RPMI7951 (cell line): ENCODE measurements at places on chromosomes 1 and 21. TPM values are rescaled to one million over a fixed set of nuclear protein-coding genes. Genes with fewer than 3 reads are reported as not detected.

The TMPRSS15 gene
- total RNA-seq: 2.0 and 3.6 TPM in 2 replicates

The BTBD19 gene
- 4.2 and 5.0 TPM in 2 replicates for total RNA-seq

The CTH gene
- total RNA-seq: 6.9 and 7.6 TPM in 2 replicates

The TFF1 gene
- total RNA-seq: not detected in 2 replicates

The ASPM gene
- 101 and 119 TPM in 2 replicates for total RNA-seq

The KIRREL1 gene
- total RNA-seq: 77.3 and 80.8 TPM in 2 replicates

The ECM1 gene
- total RNA-seq: 110 and 139 TPM in 2 replicates

The SAMD13 gene
- 2.9 and 3.5 TPM in 2 replicates for total RNA-seq
